ENCODE measurements at places on chromosomes 16 and 17.

DNA sequence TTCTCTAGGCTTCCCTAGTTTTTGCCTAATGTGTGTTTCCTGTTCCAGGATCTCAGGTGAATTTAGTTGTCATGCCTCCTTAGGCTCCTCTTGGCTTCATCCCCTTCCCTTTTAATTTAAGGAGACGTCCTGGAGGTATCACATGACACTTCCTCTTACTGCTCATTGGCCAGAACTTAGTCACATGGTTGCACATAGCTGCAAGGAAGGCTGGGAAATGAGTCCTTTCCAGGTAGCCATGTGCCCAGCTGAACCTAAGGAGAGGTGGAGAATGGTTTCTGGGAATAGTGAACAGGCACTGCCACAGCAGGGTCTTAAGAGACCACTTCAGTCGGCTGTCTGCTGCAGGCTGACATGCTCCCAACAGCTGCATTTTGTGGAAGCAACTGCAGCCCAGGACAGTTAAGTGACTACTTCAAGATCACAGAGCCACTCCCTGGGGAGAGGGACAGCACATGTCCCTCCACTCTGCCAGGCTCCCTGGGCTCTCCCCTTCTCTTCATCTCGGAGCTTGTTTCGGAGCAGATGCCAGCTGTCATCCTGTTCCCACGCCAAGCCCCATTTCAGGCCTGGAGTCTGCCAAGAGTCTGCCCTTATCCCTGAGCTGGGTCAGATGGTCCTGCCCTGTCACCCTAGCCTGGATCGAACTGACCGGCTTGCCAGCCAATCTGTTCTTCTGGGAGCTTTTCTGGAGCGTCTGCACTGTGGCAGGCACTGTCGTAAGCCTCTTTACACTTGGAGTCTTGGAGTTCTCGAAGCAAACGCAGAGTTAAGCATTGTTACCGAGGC, 81.4 kb upstream of the FOXF1 start:
- DNase-seq = no peak

GRCh38 chr16:30557707-30557956, 542 bp downstream of the ZNF764 start:
- no peak for DNase-seq

GRCh38 chr17:66171692-66172091, 20.2 kb downstream of the CEP112 start:
- no peak for DNase-seq

DNA sequence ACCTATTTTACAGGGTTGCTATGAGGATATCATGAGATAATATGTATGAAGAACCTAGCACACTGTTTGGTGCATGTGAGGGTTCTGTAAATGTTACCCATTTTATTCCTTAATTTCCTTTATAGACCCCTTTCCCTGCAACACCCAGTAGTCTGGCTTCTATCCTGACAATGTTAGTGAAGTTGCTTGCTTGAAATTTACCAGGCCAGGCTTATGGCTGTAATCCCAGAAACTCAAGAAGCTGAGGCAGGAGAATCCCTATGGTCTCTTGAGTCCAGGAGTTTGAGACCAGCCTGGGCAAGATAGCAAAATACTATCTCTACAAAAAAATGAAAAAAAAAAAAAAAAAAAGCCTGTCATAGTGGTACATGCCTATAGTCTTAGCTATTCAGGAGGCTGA, 722.0 kb downstream of the MAF start:
- no peak for DNase-seq

- peak; percentile 88 for DNase-seq
Observed at GRCh38 chr17:43779145-43780125, 658 bp upstream of the DUSP3 start.

DNA sequence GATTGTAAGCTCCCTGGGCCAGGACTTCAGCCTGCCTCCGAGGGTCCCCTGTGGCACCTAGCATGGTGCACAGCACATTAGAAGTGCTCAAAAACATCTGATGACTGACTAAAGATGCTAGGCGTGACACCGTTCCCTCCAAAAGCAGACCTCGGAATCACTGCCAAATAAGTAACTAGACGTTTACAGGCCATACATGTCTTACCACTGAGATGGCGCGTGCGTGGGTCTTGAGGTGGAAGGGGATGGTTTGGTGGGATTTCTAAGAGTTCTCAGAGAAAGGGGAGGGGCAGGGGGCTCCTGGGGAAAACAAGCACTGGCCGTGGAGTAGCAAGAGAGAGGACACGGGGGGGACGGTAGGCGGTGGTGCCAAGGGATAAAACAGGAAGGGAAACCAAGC, 12.4 kb downstream of the MPO start:
- DNase-seq = peak; percentile 91

GRCh38 chr17:48484850-48485249, 46.0 kb downstream of the HOXB1 start:
- no peak for DNase-seq

DNA sequence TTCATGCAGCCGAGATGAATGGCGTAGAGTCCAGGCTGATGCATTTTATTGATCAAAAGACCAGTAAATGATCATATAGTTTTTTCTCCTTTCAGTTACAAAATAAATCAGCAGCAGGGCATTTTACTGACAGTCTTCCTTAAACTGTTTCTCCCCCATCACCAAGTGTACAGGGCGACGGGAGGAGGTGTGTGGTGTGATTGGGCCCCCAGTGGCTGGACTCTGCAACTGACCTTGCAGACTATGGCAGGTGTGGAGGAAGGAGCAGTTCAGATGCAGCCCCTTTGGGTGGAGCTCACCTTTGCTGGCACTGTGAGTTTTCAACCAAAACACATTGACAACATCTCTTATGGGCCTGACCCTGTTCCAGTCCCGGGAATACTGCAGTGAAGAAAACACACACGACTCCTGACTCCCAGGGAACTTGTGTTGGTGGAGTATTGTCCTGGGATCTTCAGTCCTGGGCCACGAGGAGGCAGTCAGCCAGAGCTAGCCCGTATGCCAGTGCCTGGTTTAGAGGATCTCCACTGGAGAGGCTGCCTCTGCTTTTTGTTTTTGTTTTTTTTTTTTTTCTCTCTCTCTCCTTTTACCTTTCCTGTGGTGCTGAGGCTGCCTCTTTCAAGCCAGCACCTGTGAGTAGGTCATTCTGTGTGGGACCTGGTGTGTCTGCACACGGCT, 29.8 kb downstream of the KIAA0513 start:
- DNase-seq = no peak

- no peak for DNase-seq
Observed at GRCh38 chr17:66445229-66445628, 142.8 kb downstream of the PRKCA start.
